Retina (tissue), 1 donor: ENCODE measurements at places on chromosomes 12 and 14.

GRCh38 chr12:19901841-19902240, 462.5 kb downstream of the AEBP2 start:
- no peak for DNase-seq

GRCh38 chr14:52906141-52906601, 44.7 kb downstream of the FERMT2 start:
- no peak for DNase-seq

GRCh38 chr12:49305762-49306510, 11.0 kb downstream of the PRPH start:
- DNase-seq, result no peak

DNA sequence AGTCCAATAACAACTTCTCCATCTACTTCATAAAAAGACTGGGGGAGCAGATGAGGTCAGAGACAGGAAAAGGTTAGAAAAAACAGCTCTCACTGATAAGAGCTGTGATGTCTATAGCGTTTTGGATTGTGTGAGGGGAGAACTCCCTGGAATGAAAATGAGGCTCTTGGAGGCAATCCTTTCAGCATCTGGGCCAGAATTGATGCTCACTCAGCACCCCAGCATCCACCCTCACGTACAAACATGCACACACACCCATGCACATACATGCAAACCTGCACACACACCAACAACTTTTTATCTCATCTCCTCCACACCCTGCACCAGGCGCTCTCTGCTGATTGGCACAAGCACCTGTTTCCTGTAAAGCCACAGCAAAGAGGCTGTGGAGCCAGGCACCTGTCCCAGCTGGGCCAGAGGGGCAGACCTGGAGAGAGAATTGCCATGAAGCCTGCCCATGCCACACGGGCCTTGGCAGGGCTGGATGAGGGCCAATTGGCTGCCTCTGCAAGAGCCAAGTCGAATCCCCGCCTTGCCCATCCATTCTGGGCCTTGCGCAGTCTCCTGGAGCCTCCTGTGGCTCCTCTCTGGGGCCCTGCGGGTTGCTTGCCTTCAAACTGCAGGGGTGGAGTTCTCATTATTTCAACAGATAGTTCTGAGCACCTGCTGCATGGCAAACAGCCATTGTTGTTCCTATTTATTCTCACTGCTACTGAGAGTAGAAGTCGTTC, 53.1 kb downstream of the SYNE3 start:
- no peak for DNase-seq

GRCh38 chr14:69664865-69665526, 53.6 kb downstream of the SUSD6 start:
- no peak for DNase-seq

DNA sequence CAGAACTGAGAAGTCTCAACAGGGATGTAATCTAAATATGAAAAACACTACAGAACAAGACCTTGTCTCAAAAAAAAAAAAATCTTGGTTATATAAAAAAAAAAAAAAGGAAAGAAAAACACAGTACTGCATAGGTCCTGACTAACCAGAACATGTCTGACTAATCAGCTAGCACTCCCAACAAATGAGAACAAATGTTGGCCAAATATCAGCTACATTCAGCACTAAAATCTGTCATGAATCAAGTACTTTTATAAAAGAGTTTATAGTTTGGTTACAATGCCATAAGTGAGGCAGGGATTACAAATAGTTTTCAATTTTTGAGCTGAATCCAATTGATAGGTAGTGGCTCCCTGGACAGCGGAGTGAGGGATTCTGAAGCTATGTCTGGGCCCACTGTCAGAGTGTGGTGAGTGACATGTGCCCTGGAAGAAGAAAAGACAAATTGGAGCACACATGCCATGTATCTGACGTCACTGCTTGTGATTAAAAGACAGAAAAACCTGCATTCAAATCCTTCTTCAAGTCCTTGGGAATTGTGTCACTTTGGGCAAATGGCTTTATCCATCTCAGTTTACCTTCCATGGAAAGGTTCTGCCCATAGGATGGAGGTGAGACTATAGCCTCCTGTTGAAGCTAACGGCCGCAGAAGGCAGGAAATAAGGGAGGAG, 5.6 kb upstream of the FAM234B start:
- no peak for DNase-seq

DNA sequence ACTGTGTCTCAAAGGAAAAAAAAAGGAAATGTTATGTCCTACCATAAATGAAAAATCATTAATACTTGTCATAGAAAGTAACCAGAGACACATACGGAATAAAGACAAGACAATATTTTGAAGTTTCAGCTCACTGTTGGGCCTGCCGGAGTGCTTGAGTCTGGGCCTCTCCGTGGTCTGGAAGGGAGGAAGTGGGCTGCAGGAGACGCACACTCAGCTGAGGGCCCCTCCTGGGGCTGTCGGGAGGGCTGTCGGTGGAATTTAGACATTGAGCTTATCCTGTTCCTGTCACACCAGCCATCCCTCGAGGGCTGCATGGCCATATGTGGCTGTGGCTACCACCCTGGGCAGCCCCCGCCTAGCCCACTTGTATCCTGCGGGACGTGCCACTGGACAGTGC, 80.6 kb downstream of the DDX51 start:
- DNase-seq, result no peak

- DNase-seq, result no peak
Observed at GRCh38 chr12:95201056-95201670, 16.1 kb downstream of the FGD6 start.

GRCh38 chr12:111168009-111168900, 200.6 kb downstream of the PHETA1 start:
- peak; percentile 82 for DNase-seq

GRCh38 chr12:101745481-101745880, 6.2 kb upstream of the SYCP3 start:
- no peak for DNase-seq

DNA sequence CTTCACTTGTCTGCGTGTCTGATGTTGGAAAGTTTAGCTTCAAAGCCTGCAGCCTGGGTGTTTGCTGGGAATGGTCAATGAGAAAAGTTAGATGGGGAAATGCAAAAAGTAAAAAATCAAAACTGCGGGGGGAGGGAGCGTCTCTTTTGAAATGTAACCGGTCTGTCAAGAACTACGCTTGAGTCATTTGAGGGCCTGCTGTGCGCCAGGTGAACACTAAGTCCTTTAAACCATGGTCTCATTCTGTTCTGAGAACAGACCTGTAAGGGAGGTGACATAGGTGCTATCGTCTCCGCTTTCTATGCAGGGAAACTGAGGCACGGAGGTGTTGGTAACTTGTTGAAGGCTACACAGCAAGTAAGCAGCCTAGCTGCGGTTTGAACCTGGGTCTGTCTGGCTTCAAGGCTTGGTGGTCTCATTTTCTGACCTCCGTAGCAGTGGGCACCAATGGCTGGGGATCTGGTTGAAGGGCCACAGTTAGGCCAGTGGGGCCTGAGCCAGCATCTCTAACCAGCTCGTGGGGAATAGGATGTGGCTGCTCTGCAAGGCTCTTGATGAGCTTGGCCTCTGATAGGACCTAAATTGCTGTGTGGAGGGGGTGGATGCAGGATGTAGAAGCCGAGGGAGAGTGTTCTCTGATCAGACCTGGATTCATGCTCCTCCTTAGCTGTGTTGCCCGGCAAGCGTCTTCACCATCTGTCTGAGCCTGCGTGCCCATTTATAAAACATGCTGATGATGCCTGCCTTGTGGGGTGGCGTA, 41.5 kb downstream of the KCTD10 start:
- DNase-seq, result no peak

DNA sequence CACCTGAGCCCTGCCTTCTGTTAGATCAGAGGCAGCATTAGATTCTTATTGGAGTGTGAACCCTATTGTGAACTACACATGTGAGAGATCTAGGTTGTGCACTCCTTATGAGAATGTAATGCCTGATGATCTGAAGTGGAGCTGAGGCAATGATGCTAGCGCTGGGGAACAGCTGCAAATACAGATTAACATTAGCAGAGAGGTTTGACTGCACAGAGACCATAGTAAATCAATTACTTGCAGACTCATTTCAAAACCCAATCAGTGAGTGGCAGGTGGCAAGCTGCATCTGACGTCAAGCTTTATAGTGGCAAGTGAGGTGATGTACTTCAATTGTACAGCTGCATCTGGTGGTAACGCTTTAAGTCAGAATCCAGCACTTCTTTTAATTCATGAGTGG, 141.6 kb downstream of the GPHN start:
- DNase-seq, result peak; percentile 32

DNA sequence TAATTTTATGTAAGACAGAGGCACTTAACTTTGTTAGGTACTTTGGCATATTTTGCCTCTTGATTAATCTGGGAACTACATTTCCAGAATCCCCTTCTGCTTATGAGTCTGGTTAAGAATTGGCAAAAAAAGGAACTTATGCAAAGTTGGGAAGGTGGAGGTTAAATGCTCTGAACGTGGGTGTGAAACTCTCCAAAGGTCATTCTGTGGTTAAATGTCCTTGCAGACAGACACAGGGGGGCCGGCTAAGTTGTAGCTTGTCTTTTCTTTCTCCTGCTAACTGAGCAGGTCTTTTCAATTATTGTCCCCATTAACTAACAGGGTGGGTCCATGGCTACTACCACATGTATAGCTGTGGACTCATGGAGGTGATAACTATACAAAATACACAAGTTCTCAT, 248.6 kb upstream of the NOVA1 start:
- no peak for DNase-seq

DNA sequence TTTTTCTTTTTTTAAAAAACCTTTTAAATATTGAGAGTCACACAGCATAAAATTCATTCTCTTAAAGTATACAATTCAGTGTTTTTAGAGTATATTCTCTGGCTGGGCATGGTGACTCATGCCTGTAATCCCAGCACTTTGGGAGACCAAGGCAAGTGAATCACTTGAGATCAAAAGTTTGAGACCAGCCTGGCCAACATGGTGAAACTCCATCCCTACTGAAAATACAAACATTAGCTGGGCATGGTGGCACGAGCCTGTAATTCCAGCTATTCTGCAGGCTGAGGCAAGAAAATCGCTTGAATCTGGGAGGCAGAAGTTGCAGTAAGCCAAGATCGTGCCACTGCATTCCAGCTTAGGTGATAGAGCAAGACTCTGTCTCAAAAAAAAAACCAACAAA, 68.4 kb upstream of the BCAT1 start:
- DNase-seq, result no peak
